Mesenchymal stem cell (in vitro differentiated cells and primary cell): ENCODE measurements at places on chromosomes 7 and 10.

DNA sequence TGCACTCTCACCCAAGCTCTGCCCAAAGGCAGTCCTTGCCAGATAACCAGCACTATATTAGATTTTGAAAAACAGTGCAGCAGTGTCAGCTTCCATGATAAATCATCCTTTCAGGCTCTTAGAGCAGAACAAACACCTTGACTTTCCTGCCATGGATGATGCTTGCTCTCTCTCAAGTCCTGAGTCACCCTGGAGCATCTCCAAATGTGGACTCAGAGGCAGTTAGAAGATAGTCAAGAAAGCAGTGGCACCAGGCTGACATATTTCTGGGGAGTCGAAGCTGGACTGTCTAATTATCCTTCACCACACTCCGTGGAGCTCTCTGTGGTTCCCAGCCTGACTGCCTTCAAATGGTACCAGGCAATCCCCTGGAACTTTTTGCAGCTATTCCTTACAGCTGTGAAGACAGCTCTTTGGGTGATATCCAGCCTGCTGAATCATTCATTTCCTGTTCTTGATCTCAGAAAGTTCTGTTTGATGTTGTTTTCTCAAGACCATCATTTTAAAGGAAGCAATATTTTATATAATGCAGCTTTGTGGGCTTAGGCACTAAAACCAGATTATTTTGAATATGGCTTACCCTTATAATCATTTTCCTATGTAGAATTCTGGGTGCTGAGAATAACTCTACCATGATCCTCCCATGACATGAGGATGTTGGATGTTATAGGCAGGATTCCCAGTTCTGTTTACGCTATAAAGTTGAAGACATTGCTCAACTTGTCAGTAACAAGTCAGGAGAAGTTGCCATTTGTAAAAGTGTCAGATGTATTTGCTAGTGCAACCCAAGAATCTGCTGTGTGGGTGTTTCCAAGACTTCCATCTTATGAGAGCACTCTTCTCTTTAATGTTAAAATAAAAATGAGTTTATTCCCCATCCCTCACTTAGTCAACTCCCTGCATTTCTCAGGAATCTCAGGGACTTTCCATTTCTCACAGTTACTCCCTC is 233.8 kb downstream of the C7orf25 start:
- H3K4me1 ChIP-seq = no peaks in the 10 kb centered on the region
- peaks cover 2% of the 10 kb centered on the region for H3K27me3 ChIP-seq
- no peaks in the 10 kb centered on the region for H3K36me3 ChIP-seq
- peak; percentile 81 for DNase-seq
- H3K27ac ChIP-seq = peak overlapping the region; percentile 10
- H3K4me3 ChIP-seq = no peak overlapping the region

DNA sequence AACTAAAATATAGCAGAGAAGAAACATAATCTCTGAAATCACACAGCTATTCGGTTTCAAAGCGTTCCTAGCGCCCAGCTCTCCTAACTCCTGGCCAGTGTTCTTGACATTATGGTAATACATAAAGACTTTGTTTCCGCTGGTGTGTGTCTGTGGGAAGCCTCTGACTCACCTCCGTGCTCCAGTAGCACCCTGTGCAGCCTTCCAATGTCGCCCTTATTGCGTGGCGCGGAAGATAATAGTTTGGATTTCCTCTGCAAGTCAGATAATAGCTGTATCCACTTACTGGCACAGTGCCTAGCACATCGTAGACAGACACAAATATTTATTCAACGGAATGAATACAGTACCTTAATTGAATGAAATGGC is 570 bp downstream of the BMS1 start:
- H3K4me3 ChIP-seq = peak overlapping the region; percentile 97
- peak overlapping the region; percentile 94 for H3K27ac ChIP-seq
- peaks cover 38% of the 10 kb centered on the region for H3K36me3 ChIP-seq

GRCh38 chr10:126787201-126787600 is 116.7 kb upstream of the C10orf90 start:
- H3K4me1 ChIP-seq = no peaks in the 10 kb centered on the region
- no peaks in the 10 kb centered on the region for H3K27me3 ChIP-seq
- no peak overlapping the region for H3K27ac ChIP-seq

- no peaks in the 10 kb centered on the region for H3K4me1 ChIP-seq
- H3K4me3 ChIP-seq = no peak overlapping the region
- DNase-seq = no peak
- no peak overlapping the region for H3K27ac ChIP-seq
- no peaks in the 10 kb centered on the region for H3K27me3 ChIP-seq
These were observed 182.2 kb downstream of the WDR11 start for GRCh38 chr10:121033366-121033765.

DNA sequence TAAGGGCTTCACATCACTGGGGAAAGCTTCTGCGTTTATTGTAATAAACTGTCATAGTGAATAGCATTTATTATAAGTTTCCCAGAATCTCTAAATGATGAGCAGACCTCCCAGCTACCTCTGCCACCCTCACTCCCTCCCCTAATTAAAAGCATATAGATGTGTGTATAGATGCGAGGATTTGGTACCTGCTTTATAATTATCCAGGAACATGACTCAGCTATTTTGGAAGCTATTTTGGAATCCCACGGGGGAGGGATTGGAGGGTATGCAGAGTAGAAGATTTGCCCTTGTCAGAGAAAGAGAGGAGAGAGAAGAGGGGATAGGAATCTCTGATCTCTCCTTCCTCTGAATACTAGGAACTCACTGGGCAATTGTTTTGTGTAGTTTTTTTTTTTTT is 455.3 kb downstream of the ADRA2A start:
- H3K27ac ChIP-seq = no peak overlapping the region
- DNase-seq = no peak
- H3K27me3 ChIP-seq = no peaks in the 10 kb centered on the region
